ENCODE measurements at places on chromosomes 3 and 15.

- no peak for DNase-seq
Observed at GRCh38 chr3:195878424-195879274, 29.7 kb downstream of the TNK2 start.

GRCh38 chr3:79558943-79559342 lies 208.9 kb downstream of the ROBO1 start:
- no peak for DNase-seq

DNA sequence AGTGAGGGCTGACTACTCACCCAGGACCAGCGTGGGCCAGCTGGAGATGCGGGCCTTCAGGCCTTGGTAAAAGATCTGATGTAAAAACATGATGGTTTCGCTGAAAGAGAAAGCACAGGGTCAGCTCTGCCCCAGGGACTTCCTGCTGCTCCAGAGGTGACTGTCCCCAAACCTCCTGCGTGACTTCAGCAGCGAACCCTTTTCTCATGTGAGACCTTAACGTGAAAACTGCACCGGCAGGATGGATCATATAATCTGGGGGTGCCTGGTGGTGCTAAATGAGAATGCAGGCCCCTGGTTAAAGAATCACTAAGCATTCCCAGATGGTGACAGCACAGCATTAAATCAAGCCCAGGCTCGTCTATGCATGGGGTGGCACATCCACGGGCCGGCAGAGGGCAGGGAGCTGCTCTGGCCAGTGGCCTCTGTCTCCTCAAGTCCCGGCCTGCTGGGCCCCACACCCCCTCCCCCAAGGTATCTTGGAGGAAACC lies 55.4 kb downstream of the RASGRF1 start:
- DNase-seq, result peak; percentile 78

DNA sequence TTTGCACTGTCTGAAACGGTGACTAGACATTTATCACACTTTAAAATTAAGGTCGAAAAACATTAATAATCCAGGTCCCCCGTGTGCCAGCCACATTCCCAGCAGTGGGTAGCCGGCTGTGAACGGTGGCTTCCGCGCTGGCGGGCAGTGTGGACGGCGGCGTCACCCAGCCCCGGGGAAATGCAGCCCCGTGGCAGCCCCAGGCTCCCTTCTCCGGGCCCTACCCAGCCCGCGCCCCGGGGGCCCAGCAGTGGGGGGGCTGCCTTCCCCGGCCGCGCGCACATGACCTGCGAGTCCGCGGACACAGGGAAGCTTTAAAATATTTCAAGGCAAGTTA lies 25.3 kb downstream of the GABRA5 start:
- DNase-seq, result peak; percentile 47

DNA sequence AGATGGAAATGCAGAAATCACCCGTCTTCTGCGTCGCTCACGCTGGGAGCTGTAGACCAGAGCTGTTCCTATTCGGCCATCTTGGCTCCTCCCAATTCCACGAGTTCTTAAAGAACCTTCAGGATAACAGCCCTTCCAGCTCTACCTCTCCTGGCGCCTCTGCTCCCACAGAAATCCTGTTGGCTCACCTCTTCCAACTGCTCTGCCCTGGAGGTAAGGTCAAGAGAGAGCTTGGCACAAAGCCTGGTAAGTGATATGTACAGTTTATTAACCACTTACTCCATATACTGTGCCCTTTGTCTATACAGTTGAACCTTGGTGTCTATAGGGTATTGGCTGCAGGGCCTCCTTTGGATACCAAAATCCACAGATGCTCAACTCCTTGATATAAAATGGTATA lies 17.8 kb upstream of the FGF12 start:
- DNase-seq, result no peak

DNA sequence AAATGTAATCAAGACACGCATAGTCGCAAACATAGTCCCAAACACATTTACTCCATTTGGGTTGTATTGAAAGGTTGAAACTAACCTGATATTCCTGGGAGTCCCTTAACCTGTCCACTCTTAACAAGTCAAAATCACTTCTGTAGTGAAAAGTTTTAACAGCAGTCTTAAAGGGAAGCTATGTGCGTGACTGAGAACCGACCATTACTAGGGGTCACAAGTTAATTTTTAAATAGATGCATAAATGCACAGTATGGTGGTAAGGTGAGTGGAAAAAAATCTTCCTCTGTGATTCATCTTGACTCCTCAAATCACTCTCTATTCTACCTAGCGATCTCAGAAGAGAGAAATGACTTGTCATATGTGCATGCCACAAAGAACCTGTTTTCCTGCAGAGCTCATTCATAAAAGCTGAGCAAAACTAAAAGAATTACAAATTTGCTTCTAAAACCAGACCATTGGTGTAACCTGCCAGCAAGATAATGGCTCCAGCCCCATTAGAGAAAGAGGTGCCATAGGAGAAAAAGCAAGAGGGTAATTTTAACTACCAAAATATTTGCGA lies 4.8 kb downstream of the GPR15 start:
- DNase-seq, result no peak
